ENCODE measurements at places on chromosomes 13 and 19.

DNA sequence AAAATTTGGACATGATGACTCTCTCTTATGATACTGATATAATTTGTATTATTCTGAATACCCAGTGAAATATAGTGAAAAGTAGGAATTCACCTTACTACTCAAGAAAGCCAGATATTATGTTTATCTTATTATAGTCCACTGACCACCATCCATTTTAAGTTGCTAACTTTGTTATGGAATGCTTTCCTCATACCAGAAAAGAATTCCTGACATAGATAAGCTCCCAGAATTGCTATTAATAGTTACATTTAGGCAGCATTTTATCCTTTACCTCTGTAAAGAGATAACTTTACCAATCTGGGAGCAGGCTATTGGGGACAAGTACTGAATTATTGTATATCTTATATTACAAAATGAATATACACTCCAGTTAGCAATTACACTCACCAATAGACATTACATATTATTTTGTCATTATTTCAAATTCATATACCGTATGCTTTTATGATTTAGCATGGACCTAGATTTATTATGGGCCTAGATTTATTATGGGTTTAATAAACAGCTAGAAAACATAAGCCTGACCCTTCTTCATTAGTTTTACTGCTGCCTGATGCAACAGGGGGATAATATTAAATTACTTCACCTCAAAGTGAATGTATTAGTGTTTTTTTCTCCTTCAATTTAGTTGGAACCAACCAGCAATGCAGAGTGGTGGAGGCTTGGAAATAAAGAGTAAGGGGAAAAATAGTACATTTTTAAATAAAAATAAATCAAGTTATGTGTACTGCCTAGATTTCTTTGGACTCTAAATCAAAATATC lies 1886.1 kb downstream of the PCDH9 start:
- DNase-seq: no peak

GRCh38 chr13:107644136-107644535 lies 571.2 kb downstream of the LIG4 start:
- DNase-seq: no peak

GRCh38 chr13:35706721-35707120 lies 230.2 kb upstream of the MAB21L1 start:
- no peak for DNase-seq

- no peak for DNase-seq
Observed at GRCh38 chr13:50030315-50030714, 15.1 kb downstream of the KCNRG start.

DNA sequence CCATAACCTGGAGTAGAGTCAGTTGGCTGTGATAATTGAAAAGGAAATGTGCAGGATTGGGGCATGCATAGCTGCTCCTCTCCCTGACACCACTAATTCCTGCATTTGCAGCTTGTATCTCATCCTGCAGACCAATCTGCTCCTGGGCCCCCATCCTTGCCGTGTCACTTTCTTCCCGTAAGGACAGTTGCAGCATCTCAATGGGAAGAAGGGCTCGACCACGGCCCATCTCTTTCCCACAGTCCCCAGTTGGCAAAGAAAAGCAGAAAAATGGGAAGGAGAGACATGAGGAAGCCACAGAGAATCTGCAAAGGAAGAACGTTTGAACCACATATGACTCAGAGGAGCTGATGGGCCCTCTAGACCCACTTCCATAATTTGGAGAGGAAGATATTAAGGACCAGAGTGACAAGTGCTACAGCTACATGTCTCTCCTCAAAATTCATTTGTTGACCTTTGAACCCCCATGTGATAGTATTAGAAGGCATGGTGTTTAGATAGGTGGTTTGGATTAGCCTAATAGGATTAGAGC lies 1.8 kb upstream of the SIGLEC12 start:
- no peak for DNase-seq

Measured in PC-9 (cell line).